ENCODE measurements at places on chromosomes 3 and 15. TPM values are rescaled to one million over a fixed set of nuclear protein-coding genes. Genes with fewer than 3 reads are reported as not detected.

DNA sequence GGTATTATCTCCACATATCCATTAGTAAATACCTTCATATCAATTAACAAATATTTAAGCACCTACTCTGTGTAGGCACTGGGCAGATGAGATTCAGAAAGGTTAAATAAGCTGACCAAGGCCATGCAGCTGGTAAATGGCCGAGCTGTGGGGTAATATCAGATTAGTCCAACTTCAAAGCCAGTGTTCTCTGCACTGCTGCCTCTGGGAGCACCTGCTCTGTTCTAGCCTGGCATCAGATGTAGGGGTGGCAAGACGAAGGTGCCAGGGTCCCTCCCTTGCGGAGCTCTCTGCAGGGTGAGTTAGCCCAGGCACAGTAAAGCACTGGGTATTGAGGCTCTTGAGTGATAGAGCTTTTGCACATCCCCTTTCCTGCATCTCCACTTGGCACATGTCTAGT lies 5.5 kb downstream of the TATDN2 start:
- no peak for DNase-seq

DNA sequence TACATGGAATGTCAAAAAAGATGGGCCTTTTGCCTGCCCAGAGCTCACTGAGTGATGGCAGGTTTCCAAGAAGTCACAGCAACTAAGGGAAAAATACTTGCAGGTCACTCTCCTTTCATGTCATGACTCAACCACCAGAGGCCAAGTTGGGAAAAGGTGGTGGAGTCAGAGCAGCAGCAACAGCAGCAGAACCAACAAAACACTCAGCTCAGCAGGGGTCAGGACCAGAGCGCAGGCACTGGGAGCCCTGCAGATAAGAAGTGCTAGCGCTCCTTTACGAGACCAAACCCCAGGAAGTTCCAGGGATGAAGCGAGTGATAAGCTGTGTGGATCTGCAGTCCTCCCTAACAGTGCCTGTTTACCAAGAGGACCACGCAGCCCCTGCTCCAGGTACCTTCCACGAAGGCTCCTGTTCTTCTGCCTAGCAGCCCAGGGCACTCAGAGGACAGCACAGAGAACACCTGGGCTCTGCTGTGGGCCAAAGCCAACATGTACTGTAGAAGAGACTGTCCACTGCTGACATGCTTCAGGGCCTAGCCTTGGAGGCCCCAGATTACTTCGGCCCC lies 26.0 kb downstream of the POC1A start:
- DNase-seq: peak; percentile 57

- DNase-seq: no peak
Measured at GRCh38 chr15:67090297-67091070, 25.1 kb downstream of the SMAD3 start.

Gene MRPS22
- total RNA-seq: 109 TPM

DNA sequence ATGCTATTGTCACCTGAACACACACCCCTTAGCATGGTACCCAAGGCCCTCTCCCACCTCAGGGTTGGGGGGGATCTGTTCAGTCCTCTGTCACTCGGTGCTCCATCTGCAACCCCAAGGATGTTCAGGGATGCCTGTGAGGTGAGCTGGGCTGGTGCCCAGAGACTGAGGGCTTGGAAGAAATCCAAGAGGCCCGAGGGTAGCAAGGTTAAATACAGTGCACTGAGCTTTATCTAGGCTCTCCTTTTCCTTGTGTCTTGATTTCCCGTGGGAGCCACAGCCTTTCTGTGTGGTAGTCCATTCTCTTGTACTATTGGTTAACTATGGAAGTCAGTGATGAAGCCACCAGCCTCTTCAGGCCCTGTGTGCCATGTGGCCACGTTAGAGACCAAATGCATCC lies 18.7 kb upstream of the WNT5A start:
- no peak for DNase-seq

Gene BBS4
- total RNA-seq: 49.8 TPM

Gene SI
- total RNA-seq: not detected

GRCh38 chr3:81580355-81580754 lies 181.1 kb downstream of the GBE1 start:
- no peak for DNase-seq

DNA sequence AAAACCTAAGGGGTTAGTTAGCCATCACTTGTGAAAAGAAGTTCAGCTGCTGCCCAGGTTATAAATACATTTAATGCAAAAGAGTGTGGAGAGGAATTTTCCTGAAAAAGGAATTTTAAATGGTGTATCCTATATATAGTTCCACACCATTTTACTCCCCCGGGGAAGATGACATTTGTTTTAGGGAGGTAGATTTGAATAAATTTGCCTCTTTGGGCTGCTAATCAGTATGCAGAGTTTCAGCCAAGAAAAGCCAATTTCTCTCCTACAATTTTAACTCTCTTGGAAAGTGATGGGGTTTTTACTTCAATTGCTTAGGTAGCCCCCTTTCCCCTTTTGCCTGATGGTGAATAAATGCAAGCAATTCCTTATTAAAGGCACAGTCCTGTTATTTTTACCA lies 161.2 kb downstream of the OTOL1 start:
- DNase-seq: no peak

Gene KBTBD8
- 2.9 TPM for total RNA-seq

Gene NAALADL2
- 1.6 TPM for total RNA-seq

Data from H4 (cell line).